ENCODE measurements at places on chromosomes 2 and 18.

GRCh38 chr2:163768881-163769695, 33.3 kb upstream of the FIGN start:
- no peak for DNase-seq

DNA sequence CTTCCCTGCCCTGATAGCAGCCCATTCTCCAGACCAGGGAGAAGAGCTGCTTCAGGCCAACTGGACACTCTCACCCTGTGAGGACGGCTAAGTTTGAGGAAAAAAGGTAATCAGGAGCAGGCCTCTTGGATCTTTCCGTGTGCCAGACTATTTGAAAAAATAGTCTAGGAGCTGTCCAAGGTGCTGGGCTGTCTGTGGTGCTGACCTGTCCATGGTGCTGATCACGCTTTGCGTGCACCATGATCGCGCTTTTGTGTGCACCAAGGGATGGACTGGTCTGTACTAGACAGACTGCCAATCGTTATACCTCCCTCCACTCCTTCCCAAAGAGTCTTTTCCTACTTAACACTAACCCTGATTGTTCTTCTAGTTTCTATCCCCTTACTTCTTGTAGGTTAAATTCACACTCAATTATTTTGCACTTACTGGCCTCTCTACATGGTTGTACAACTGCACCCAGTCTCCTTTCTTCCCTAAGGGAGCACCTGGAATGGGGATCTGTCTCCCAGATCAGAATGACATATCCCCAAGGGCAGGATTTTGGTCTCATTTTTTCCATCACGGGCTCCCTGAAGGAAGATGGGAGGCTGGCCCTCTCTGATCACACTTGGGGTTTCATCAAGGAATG, 295.4 kb downstream of the CELF4 start:
- DNase-seq, result peak; percentile 2

DNA sequence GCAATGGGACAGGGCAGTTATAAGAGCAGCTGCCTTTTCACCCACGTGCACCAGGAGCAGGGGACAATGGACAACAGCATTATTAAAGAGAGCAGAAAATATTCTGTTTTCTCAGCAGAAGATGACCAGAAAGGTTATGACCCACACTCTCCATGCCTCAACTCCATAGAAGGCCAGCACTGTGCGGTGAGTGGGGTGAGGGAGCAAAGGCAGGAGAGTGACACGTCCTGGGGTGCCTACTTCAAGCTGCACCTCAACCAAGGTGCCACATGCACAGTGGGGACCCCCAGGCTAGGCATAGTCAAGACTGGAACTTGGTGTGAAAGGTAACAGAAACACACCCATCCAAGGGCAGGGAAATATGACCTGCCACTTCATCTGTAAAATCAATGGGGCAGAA, 50.4 kb downstream of the POLR1A start:
- DNase-seq, result no peak

- DNase-seq, result no peak
Measured at GRCh38 chr2:172089633-172090032, 4.3 kb downstream of the DLX1 start.

DNA sequence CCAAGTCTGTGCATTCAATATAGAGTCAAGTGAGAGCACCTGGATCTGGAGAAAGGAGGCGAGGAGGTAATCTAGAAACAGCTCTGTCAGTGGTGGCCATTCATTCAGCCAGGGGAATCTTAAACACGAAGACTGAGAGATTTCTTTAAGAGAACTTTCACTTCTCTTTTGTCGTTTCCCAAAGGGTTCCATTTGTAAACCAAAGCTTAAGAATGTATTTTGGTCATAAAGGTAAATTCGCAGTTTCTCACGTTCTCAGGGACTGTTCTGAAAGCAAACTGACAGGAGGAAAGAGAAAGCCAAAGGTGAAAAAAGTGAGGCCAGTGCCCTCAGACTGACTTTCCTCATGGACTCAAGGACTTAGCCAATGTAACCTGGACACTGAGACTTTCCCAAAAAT, 513.5 kb downstream of the CMPK2 start:
- DNase-seq, result no peak

- no peak for DNase-seq
Measured at GRCh38 chr18:56118422-56118821, 520.0 kb downstream of the TXNL1 start.

GRCh38 chr2:236177967-236178889, 10.0 kb upstream of the GBX2 start:
- no peak for DNase-seq

GRCh38 chr18:12422936-12423335, 15.2 kb downstream of the PRELID3A start:
- no peak for DNase-seq

- DNase-seq, result no peak
Measured at GRCh38 chr18:61855449-61856378, 37.1 kb downstream of the RNF152 start.

DNA sequence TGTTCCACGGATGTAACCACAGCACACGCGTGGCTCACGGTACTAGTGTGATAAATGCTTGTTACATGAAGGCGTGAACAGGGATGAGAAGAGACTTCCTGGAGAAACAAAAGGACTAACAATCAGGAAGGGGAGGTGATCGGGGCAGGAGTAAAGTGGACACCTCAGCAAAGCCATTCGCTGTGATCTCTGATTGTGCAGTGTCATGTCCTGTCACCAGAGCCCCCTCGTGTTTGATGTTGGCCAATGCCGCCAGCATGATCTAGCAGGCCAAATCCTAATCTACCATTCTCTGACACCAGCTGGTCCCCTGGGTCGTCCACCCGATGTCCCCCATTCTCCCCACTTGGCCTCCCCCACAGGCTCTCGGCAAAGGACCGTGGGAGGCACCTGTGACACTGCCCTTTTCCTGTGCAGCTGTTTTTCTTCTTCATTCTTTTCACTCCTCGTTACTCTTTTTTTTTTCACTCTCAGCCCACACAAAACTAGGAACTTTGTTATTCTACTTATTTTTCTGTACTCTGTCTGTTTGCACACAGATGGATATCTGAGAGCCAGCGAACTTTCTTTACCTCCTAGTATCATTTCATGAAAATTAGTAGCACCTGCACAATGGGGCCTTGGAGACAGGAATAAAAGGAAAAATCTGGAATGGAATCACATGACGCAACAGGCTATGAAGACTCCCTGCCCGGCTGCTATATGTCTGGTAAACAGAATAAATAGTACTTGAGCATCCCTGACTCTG, 146.8 kb downstream of the TGIF1 start:
- DNase-seq, result no peak

DNA sequence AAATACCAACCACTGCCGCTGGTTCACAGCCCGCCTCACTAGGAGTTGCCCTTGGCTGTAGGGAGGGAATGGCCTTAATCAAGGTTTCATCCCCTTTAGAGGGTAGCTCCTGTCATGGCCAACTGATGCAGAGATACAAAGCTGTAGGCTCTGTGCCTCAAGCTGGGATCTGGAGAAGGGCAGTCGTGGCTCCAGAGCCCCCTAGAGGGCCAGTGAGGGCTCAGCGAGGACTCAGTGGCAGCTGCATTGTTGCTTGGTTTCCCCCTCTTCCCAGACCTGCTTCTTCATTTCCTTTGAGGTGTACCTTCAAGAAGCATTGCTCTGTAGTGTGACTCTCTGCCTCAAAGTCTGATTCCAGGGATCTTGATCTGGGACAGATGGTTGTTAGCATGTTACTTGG, 302.1 kb downstream of the LPIN1 start:
- DNase-seq, result no peak

- DNase-seq, result no peak
Measured at GRCh38 chr2:175080479-175080878, 75.3 kb upstream of the CHN1 start.

- no peak for DNase-seq
Measured at GRCh38 chr2:48944956-48945355, 189.4 kb upstream of the LHCGR start.

GRCh38 chr2:81551040-81551634, 1246.6 kb upstream of the LRRTM1 start:
- no peak for DNase-seq

DNA sequence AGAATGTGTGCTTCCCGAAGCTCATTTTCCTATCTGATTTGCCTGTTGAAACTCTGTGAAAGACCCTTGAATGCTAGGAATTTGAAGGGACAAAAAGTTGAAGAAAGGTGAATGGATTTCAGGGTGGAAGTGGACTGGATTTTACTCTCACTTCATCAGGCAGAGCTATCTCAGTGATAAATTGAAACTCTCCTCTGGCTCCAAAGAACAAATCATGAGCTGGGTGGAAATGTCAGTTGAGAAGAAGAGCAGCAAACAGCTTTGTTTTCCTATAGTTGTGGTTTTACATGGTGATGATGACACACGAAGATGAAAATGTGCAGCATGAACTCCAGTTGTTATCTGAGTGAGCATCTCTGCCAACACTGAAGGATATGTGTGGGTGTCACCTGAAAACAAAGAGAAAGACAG, 34.4 kb downstream of the CD28 start:
- no peak for DNase-seq

DNA sequence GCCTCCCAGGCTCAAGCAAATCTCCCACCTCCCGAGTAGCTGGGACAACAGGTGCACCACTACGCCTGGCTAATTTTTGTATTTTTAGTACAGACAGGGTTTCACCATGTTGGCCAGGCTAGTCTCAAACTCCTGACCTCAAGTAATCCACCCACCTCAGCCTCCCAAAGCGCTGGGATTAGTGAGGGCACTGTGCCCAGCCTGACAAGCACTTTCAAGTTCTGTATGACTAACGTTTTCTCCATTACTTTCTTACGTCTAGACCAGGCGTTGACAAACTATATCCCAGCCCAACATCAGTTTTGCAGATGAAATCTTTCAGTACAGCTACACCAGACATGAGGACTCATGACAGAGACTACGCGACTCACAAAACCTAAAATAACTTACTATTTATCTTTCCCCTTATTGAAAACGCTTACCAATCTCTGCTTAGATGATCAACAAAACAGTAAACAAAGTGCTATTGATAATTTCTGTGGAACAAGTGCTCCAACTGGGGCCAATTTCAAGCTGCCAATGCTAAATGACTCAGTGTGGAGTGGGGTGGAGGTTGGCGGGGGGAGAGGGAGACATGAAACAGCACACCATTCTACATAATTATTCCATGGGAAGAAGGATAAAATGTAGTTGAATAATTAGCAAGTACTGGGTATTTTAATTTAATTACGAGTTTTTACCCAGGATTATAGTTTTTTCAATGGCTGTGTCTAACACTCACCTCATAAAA, 59.1 kb downstream of the SAP130 start:
- DNase-seq, result no peak

DNA sequence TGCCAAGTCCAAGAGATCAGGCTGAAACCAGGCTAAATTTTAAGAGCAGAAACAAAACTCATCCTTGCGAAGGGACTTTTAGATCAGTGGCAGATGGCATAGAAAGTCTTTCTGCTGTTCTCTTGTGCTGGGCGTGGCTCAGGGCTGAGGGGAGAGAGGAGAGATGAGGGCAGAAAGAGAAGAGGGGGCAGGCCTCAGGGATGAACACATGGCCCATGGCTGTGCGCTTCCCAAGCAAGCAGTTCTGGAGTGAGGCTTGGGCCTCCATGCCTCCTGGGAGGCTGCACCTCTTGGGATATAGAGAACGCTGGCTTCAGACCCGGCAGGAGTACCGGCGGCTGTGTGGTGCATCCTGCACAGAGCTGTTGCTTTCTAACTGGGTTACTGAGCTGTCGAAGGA, 41.0 kb downstream of the HPCAL1 start:
- no peak for DNase-seq

DNA sequence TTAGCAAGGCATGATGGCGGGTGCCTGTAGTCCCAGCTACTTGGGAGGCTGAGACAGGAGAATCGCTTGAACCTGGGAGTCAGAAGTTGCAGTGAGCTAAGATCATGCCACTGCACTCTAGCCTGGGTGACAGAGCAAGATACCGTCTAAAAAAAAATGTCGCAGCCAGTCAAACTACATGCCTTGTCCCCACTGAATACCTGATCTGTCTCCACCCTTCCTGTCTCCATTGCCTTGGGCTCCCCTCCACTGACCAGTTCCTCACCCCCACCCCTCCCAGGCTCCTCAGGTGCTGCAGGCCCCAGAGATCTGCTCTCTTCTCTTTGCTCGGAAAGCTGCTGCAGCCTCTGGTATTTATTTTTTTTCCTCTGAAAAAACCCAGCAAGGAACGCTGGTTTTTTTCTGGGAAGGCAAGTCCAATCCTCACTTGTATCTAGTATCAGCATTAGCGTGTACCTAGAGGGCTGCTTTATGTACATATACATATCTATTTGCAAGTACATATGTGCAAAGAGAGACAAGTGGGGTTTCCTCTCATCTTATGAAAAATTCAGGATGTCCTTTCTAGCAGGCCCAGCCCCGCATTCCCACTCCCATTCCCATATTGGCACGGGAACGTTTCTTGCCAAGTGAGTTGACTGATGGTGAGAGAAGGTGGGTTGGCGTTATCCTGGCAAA, 4.4 kb downstream of the PSD4 start:
- no peak for DNase-seq

- no peak for DNase-seq
Measured at GRCh38 chr18:45487581-45487980, 127.7 kb upstream of the SLC14A2 start.

GRCh38 chr2:25585189-25585588, 88.2 kb downstream of the DTNB start:
- DNase-seq, result no peak

DNA sequence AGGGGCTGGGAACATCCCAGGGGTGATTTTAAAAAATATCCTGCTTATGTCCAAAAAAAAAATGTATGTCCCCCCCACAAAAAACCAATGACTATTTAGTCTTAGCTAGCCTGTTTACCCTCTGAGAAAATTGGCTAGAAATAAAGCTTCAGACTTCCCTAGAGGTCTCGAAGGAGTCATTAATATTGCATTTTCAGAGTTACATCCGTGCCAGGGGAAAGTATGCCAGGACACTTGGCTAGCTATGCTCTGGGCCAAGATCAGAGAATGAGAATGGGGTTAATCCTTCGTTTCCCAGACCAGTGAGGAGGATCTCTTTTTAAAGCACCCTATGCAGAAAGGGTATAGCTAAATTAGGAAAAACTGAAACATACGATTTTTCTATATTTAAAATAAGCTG, 183.6 kb downstream of the MC4R start:
- DNase-seq, result no peak
